ENCODE measurements at places on chromosomes 2 and 18.
A peak's percentile ranks its signal among the peaks of the same experiment; 100 is the strongest.

DNA sequence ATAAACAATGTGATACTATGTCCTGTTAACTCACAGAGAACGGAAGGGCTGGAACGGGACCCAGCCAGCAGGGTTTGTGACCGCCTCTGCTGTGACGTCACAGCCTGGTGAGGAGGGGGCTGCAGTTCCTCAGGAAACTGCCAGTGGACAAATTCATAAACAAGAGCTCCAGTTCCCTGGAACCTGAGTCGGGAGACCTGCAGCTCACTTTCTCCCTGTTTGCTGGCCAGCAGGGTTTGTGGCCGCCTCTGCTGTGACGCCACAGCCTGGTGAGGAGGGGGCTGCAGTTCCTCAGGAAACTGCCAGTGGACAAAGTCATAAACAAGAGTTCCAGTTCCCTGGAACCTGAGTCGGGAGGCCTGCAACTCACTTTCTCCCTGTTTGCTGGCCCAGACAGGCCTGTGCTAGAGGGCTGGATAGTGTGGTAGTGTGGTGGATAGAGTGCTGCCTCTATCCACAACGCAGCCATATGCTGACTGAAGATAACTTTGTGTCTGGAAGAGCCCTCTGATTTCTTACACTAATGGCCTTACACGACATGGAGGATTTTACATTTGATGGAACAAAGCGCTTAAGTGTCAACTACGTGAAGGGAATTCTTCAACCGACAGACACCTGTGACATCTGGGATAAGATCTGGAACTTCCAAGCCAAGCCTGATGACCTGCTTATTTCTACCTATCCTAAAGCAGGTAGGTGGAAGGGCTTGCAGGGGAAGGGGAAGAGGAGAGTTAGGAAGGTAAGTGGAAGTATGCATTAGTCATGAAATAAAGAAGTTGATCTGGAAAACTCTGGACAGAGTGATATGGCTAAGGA is at the start of gene SULT1C4:
TSS of gene SULT1C4 (plus strand) at position 140 of the 816 bp plus-strand sequence. CDS start at position 524, 384 bp downstream.
- H3K27ac ChIP-seq = no peak within 1 kb of the TSS
- no peaks in the 10 kb centered on the region for H3K4me1 ChIP-seq
- peaks cover 20% of the 10 kb centered on the region for H3K27me3 ChIP-seq
- H3K4me3 ChIP-seq = peak within 1 kb of the TSS; percentile 13
- no peaks in the 10 kb centered on the region for H3K36me3 ChIP-seq
- DNase-seq = no peak

DNA sequence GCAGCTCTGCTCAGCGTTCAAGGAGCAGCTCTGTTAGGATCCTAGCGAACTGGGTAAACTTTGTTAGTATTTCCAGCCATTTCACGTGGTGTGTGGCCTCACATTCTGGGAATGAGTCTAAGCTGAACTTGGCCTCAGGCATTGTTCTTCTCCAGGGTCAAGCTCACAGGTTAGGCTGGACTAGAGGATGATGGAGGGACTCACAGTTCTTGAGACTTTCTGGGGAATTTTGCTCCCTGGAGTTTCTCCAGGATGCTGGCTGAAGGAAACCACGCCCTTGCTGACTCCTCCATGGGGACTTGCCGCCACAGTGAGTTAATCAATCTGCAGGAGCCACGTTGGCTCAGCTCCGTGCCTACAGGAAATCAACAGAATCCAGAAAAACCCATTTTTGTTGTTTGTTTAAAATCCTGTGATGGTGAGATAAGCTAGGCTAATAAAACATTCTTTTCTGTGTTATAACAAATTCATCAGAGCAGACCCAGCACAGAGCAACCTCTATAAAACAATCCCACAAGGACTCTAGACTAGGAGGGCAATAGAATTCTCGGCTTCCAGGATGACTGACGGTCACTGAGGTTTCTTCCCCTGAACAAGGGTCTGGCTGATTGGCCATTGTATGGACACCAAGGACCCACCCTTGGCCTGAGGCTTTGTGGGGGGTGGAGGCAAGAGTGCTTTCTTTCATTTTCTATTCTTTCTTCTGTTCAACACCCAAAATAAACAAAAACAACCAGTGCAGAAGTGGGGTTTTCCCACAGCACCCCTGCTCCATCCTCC is 12.6 kb downstream of the CNDP1 start:
- peaks cover 2% of the 10 kb centered on the region for H3K36me3 ChIP-seq
- peaks cover 2% of the 10 kb centered on the region for H3K4me1 ChIP-seq
- no peak overlapping the region for H3K27ac ChIP-seq
- H3K27me3 ChIP-seq = peaks cover 22% of the 10 kb centered on the region
- no peak overlapping the region for H3K4me3 ChIP-seq
- DNase-seq = no peak

- H3K27me3 ChIP-seq = no peaks in the 10 kb centered on the region
- H3K27ac ChIP-seq = peak overlapping the region; percentile 56
- no peak overlapping the region for H3K4me3 ChIP-seq
- H3K4me1 ChIP-seq = peaks cover 7% of the 10 kb centered on the region
- no peaks in the 10 kb centered on the region for H3K36me3 ChIP-seq
These were observed 151.8 kb downstream of the MBP start for GRCh38 chr18:76980663-76981395.

- H3K4me3 ChIP-seq = peak overlapping the region; percentile 28
- H3K4me1 ChIP-seq = peaks cover 4% of the 10 kb centered on the region
- peaks cover 5% of the 10 kb centered on the region for H3K27me3 ChIP-seq
- no peaks in the 10 kb centered on the region for H3K36me3 ChIP-seq
- DNase-seq = no peak
These were observed 56.4 kb upstream of the PPP1CB start for GRCh38 chr2:28695245-28695647.

DNA sequence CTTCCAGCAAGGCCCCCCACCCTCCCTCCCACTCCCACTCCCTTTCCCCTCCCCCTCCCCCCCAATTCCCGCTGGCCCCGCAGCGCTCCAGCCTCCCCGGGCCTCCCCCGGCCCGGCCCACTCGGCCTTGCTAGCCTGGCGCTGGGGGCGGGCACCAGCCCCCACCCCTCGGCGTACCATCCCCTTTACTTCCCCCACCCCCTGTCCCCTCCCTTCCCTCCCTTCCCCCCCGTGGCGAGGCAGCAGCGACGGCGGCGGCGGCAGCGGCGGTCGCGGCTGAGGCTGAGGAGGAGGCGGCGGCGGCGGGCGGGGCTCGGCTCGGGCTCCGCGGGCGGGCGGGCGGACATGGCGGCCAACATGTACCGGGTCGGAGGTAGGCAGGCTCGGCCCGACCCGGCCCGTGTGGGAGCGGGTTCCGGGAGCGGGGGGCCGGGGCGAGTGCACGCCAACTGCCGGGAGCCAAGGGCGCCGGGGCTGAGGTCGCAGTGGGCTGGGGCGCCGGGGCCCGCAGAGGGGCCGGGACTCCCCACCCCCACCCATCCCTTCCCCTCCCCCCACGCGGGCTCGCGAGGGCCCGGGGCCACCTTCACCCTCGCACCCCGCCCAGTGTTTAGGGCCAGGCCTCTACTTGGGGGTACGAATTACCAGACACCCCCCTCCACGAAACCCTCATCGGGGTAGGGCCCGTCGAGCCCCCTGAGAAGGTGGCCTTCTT is at the start of gene MTA3:
TSS of gene MTA3 (plus strand) at position 232 of the 715 bp plus-strand sequence. CDS start at position 346, 114 bp downstream.
- H3K4me3 ChIP-seq = peak within 1 kb of the TSS; percentile 95
- H3K4me1 ChIP-seq = peaks cover 18% of the 10 kb centered on the region
- peak; percentile 54 for DNase-seq
- peaks cover 4% of the 10 kb centered on the region for H3K36me3 ChIP-seq
- H3K27ac ChIP-seq = peak within 1 kb of the TSS; percentile 94

GRCh38 chr2:127701651-127702394 is 526 bp downstream of the SFT2D3 start:
- peak overlapping the region; percentile 93 for H3K4me3 ChIP-seq
- peaks cover 5% of the 10 kb centered on the region for H3K27me3 ChIP-seq
- peaks cover 28% of the 10 kb centered on the region for H3K4me1 ChIP-seq

All from T-helper 17 cell (primary cell).